Activated CD4-positive, alpha-beta T cell treated with anti-CD3 and anti-CD28 coated beads for 24 hours (primary cell): ENCODE measurements at places on chromosomes 11 and 22.
A peak's percentile ranks its signal among the peaks of the same experiment; 100 is the strongest.

DNA sequence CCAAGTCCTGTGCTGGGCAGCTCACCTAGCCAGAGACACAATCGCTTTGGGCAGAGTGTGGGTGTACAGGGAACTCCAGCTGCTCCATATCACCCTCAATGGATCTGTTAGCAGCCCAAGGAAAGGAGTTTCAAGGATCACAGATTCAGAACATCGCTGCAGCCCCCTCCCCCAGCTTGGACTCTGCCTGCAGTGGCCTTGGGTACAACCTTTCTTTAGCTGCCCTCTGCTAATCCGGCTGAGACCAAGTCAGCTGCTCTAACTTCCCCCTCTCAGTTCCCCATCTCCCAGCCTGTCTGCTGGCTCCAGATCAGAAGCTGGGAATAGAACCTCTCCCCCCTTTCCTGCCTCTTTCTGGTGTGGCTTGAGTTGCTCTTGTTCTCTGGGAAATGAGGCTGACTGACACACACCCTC is 1.3 kb downstream of the TMEM86A start:
- no peak for DNase-seq

GRCh38 chr11:111044751-111045406 is 200.6 kb upstream of the POU2AF2 start:
- DNase-seq = no peak

GRCh38 chr11:46667043-46667481 is 33.4 kb downstream of the ARHGAP1 start:
- no peak for DNase-seq

- no peak for DNase-seq
Measured at GRCh38 chr11:111698852-111699559, 67.2 kb downstream of the PPP2R1B start.

DNA sequence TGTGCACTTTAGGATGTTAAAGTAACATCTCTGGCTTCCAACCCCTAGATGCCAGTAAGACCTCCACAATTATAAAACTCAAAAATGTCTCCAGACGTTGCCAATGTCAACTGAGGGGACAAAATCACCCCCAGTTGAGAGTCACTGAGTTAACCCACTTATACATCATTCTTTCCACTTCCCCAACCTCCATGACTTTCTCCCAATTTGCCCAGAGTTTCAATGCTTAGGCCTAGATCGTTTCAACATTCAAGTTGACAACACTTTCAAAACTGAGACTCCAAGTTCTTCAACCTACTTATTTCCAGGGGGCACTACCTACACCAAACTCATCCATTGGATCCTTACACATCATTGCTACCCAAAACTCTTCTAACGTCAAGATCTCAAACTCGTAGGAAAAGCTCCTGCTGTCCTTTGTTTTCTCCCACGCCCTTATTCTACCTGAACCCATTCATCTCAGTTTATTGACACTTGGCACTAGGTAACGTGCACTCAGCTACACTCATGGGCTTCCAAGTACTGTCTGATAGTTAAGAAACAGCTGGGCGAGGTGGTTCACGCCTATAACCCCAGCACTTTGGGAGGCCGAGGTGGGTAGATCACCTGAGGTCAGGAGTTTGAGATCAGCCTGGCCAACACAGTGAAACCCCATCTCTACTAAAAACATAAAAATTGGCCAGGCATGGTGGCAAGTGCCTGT is 24.5 kb downstream of the RBFOX2 start:
- no peak for DNase-seq

GRCh38 chr11:74449369-74449931 is 17.9 kb downstream of the KCNE3 start:
- no peak for DNase-seq

- DNase-seq = no peak
Measured at GRCh38 chr11:94447149-94447548, 45.9 kb upstream of the GPR83 start.

- DNase-seq = peak; percentile 22
Measured at GRCh38 chr11:9015677-9016076, 11.9 kb upstream of the NRIP3 start.

GRCh38 chr11:11981840-11982239 is 26.6 kb downstream of the DKK3 start:
- DNase-seq = no peak

DNA sequence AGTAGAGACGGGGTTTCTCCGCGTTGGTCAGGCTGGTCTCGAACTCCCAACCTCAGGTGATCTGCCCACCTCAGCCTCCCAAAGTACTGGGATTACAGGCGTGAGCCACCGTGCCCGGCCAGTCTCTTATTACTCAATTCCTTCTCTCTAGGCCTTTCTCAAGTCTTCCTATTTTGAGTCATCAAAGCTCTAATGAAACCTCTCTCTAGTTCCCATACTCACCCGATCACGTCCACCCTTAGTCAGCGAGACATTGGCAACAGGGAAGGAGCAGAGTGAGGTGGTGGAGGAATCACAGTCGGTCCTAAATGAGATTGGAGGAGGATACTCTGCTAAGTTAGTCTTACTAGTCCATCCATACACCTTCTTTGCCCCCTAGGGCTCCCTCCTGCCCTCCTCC is 5.0 kb downstream of the BSCL2 start:
- no peak for DNase-seq

DNA sequence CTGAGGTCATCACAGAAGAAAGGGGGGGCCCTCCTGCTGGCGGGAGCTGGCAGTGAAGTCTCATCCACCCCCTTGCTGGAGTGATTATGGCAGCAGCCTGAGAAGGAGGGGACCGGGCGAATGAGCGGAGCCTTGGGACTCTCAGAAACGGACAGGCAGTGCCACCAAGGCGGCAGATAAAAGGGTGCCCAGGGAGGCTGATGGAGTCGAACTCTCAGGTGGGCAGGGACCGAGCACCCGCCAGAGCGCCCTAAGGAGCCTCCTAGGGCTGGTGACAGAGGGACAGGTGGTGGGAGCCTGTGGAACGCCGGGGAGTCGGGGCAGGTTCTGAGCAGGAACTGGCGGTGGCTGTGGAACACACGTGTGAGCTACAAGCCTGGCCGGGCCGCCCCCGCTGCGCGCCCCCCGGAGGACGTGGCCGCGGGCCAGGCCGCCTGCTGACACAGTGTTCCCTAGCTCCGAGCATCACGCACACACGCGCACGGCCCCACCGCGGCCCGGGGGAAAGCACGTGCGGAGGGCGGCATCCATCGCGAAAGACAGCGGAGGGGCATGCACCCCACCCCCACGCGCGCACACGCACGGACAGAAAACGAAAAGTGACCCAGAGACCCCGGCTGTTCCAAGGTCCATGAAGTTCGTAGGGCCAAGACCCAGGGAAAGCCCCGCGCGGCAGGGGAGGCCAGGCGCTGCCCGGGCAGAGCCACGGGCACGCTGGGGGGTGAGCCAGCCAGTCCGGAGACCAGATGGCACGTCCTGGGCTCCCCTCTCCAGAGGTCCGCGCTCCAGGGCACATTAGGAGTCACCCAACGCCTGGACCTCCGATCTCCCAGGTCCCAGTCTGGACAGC is 1.0 kb downstream of the VWCE start:
- peak; percentile 37 for DNase-seq

DNA sequence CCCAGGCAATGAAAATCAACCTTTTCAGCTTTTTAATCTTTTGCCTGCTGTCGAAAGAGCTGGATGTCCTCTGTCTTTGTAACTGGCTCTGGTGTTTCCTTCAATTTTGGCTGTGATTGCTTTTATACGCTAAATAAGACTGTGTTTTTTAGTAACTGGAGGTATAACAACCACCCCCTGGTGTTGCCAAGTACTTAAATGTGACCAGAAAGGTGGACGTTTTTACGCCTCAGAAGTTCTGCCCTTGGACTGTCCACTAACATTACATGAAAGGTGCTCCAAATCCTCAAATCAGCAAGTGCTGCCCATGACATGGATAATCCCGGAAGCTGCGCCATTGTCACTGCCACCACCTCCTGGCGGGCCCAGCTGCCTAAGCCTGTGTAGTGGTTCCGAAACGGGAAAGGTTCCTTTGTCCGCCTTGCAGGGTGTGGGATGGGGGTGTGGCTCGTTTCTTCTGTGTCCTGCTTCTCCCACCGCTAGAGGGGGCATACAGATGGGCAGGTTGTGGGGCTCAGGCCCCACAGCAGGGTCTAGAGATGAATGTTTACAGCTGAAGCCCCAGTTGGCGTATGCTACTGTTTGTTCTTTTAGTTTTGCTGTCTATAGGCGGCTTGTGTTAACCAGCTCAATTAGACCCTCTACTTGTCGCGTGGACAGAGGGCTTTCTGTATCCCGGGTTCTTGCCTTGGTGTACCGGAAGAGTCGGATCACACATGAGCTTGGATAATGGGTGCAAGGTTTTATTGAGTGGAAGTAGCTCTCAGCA is 82.2 kb upstream of the SEPTIN5 start:
- DNase-seq = no peak

GRCh38 chr11:118180300-118180703 is 3.9 kb upstream of the SCN2B start:
- DNase-seq = no peak

- no peak for DNase-seq
Measured at GRCh38 chr11:69313992-69314391, 20.0 kb downstream of the MYEOV start.

GRCh38 chr11:128476729-128477128 is 110.6 kb downstream of the ETS1 start:
- no peak for DNase-seq
